ENCODE measurements at places on chromosomes 11 and 22.

GRCh38 chr11:36162883-36163434 is 126.3 kb downstream of the COMMD9 start:
- peak; percentile 70 for DNase-seq

DNA sequence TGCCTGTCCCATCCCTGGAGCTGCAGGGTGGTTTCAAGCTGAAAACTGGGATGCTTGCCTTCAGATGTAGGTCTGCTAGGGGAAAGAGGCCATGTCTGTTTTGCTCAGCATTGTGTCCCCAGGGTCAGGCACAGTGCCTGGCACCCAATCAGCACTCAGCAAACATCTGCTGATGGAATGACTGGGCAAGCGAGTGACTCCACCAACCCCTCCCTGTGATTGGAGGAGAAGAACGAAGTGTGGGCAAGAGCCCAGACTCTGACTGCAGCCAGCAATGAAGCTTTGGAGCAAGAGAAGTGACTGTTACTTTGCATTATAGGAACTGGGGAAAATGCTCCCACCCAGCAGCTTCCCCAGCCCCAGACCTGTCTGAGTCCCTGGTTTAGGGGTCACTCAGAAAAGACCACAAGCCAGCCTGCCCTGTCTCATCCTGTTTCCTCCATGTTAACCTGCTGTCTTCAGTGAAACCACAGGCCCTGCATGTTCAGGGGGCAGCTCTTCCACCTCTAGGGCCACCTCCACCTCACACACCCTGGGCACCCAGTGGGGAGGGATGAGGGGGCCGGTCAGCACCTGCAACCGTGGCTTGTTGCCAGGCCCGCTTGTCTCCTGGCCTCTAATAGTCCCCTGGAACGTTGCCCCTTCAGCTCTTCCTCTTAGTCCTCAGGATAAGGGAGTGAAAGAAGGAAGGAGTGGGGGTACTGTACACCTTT is 147.4 kb downstream of the TRIM29 start:
- no peak for DNase-seq

DNA sequence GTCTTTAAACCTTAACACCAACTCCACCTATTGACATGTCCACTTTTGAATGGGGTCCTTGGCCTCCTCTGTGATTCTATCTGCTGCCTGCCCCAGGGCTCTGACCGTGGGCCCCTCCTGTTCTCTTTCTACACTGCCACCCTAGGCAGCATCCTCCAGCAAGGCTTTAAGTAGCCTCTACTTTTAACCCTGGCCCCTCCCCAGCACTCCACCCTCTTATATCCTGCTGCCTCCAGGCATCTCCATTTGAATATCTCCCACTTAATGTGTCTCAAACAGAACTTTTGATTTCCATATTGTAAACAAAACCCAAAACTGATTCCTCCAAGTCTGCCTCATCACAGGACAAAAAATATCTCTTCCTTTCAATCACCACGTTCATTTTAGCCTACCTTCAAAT is 90.5 kb upstream of the ARHGAP32 start:
- no peak for DNase-seq

DNA sequence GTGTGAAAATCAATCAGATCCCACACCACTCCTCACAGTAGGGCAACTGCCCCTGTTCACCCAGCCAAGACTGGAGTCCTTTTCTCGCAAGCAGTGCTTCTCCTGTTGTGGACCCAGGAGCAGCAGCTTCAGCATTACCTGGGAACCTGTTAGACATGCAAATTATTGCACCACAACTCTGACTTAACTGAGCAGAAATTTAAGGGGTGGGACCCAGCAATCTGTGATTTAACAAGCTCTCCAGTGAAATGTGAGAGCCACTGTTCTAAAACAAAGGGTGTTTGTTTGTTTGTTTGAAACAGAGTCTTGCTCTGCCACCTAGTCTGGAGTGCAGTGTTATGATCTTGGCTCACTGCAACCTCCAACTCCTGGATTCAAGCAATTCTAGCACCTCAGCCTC is 591.4 kb downstream of the SOX6 start:
- DNase-seq, result no peak

DNA sequence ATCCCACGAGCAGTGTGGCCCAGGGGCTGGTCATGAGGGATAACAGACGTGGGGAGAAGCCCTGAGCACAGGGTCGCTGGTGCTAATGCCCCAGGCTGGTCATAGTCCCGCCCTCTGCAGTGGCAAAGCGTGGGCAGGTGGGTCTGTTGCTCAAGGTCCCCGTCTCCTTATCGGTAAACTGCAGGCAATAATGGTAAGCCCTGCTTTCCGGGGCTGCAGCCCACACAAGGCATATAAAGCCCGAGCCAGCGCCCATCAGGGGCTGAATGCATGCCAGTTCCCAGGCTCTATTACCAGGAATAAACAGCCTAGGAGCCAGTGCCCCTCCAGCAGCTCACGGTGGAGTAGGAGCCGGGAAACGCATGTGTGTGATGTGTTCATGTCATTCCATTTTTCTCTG is 261.0 kb downstream of the BRD1 start:
- no peak for DNase-seq

GRCh38 chr11:43947815-43948214 is 5.4 kb downstream of the C11orf96 start:
- DNase-seq, result no peak

DNA sequence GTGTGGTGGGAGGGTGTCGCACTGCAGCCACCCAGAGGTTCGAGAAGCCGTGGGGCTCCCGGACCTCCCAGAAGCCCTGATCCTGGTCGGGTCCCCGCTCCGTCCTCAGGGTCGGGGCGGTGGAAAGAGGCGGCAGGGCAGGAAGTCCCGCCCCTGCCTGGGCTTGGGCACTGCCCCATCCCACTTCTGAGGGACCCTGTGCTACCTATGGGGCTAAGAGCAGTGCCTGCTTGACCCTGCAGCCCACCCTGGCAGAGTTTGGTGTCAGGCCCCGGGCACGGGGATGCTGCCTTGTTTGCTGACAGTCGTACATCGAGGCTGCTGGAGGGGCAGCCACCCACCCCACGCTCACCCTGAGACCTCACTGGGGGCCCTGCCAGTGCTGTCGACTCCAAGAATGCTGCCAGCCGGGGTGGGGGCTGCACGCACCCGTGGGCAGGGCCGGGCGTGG is 19.4 kb downstream of the RNH1 start:
- DNase-seq, result no peak

DNA sequence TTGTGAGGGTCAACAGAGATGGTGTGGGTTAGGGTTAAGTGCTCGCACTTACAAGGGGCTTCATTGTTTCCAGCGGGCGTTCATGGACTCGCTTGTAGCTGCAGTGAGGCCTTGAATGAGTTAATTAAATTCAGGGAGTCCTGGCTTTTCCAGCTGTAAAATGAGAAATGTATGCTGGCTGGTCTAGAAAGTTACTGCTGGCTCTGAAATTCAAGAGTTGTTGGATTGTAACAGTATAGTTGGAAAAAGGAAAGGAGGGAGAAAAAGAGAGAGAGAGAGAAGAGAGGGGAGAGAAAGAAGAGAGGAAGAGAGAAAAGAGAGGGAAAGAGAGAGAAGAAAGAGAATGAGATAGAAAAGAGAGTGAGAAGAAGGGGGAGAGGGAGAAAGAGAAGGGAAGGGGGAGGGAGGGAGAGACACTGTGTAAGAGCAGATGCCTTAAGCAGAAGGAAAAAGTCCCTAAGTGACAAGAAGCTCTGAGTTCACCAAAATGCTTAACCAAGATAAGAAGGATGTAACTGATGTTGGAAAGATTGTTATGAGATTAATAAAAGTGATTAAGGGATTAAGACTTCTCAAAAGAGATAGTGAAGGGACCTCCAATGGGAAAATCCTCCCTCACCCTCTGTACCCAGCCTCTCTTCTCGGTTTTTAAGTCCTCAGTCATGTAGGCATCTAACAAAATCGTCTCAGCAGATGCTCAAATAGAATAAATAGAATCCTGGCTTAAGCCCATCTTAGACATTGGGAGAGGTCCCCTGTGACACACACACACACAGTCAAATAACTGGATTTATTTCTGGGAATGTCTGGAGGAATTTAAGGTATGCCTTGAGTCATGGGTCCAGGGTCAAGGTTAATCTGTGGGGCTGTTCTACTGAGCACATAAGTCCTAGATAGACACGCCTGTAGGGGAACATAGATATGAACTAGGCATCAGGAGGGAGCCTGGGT is 477.9 kb downstream of the MIAT start:
- DNase-seq, result peak; percentile 46

- DNase-seq, result no peak
Observed at GRCh38 chr22:29150701-29151100, 55.0 kb upstream of the EMID1 start.

DNA sequence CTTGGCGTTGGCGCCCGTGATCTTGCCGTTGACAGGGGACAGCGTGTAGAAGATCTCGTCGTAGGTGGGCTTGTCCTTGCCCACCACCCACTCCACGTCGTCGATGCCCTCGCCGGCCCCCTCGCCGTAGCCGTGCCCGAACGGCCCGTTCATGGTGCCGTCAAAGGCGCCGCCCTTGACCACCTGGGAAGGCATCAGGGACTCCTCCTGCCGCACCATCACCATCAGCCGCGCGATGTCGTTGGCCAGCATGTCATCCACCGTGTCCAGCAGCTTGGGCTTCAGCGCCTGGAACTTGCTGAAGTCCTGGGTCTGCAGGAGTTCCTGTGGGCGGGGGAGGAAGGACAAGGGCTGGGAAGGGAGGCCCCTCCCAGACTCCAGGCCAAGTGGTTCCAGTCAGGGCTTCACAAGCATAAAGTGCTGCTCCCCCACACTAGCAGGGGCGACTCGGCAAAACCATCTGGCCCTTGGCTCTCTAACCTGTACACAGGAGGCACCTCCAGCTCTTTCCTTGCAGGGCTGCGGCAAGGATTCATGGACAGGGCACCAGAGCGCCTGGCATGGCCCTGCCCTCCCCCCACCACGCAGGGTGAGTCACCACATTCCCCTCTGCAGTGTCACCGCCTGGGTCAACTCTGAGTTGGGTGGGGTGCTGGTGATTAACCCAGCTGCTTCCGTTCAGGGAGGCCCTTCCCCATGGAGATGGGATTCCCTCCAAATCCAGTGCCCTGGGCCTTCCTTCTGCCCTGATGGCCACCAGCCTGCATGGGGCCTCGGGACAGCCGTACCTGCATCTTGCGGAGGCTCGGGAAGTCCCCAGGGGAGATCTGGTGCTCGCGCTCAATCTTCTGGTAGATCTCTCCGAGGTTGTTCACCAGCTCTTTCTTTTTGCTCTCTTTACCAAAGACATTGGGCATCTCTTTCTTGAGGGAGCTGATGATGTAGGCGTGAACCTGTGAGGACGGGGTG is 10.4 kb upstream of the CDC42BPG start:
- DNase-seq, result no peak

DNA sequence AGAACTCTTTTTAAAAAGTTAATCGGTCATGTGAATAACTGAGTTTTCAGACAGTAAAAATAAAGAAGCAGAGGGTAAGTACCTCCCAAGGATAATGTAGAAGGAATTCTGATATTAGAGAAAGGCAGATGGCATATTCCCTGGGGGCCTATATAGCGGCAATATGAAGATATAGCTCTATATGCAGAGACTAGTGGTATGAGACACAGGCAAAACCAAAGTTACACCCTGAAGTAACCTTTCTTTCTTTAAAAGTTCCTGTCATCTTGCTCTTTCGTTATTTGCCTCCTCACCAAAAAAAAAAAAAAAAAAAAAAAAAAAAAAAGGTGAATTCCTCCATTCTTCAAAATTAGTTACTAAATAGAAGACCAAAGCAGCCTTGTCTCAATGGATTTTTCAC is 76.2 kb upstream of the ARHGAP32 start:
- DNase-seq, result peak; percentile 48

DNA sequence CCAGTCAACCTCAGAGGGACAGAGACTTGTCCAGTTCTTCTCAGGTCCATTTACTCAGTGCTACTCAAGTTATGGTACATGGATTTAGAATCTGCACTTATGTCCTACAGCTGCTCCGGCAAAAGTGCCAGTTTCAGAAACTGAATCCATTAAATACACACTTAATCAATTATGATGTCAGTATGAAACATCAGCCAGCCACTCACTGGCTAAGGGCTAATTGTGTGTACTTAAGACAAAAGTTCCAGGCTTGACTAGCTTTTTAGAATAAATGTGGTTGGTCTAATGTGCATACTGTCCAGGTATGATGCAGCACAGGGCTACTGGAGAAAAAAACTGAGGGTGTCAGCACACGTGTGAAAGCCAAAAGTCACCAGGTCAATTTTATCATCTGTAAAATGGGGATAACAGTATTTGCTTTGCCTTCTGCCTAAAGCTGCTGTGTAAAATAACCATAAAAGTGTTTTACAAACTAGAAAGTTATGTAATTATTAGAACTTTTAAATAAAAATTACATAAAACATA is 55.4 kb upstream of the CYP2D6 start:
- DNase-seq, result no peak

GRCh38 chr11:61507012-61507768 is 1.4 kb upstream of the LRRC10B start:
- DNase-seq, result no peak

DNA sequence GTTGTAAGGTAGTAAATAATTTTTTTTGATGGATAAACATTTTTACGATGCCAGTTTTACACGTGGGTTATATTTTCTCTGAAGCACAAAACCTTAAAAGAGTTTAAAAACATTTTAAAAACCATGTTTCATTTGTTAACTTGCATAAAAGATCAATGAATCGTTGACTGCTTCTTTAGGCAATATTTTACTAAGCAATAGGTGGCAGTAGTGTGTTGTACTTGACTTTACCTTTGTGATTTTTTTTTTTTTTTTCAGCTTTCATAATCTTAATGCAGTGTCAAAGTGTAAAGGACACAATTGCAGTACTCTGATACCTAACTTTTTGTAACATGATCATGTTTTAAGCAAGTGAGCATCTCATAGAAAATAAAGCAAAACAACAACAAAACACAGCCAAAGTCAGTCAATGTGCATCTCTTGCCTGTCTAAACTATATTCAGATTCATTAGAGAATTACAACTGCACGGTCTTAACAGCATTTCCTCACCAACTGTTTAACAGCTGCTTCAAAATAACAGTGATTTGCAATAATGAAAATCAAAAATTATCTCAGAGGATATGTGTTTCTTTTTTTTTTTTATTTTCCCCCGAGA is 27.7 kb downstream of the DNAJC24 start:
- peak; percentile 77 for DNase-seq

DNA sequence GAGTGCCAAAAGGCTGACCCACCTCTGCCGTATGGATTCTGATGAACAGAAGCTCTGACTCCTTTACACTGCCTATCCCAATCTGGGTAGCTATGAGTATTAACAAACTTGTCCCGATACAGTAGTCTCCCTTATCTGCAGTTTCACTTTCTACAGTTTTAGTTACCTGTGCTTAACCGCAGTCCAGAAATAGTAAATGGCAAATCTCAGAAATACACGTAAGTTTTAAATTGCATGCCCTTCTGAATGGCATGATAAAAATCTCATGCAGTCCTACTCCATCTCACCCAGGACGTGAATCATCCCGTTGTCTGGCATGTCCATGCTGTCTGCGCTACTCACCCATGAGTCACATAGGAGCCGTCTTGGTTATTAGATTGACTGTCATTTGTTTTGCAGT is 68.8 kb downstream of the SNX19 start:
- no peak for DNase-seq

- no peak for DNase-seq
Observed at GRCh38 chr11:77884186-77884828, 63.4 kb downstream of the AAMDC start.

Data from eye (tissue), 1 donor.